Breast epithelium (tissue), 4 donors: ENCODE measurements at places on chromosomes 3 and 15. TPM values are rescaled to one million over a fixed set of nuclear protein-coding genes. Genes with fewer than 3 reads are reported as not detected.
A peak's percentile ranks its signal among the peaks of the same experiment; 100 is the strongest.

DNA sequence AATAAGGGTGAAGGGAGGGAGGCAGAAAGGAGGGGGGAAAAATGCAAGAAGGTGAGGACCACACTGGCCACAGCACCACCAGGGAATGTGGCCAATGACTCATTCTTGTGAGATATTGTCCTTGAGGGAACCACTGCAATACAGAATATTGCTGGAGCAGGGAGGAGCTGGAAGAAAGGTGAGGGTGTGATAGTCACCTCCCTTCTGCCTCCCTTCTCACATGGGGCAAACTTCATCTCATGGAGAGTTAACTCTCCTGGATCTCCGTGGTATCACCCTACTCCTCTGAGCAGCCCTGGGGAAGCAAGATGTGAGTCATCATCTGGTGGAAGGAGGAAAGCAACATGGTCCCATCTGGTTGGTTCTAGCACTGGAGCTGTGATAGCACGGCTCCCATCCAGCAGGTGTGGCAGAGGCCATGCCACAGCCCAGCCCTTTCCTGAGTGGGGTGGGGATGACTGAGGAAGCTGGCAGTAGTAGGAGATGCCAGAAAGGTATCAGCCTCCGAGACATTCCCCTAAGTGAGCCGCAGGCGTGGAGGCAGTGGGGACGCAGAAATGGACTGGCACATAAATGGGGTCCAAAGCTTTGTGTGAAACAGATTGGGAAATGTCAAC, 115.9 kb upstream of the LPP start:
- H3K27ac ChIP-seq: peak overlapping the region; percentile 84
- no peak for DNase-seq
- H3K4me1 ChIP-seq: peaks cover 8% of the 10 kb centered on the region
- H3K4me3 ChIP-seq: no peak overlapping the region

- no peak overlapping the region for H3K27ac ChIP-seq
- H3K4me1 ChIP-seq: no peaks in the 10 kb centered on the region
- no peak for DNase-seq
- H3K27me3 ChIP-seq: no peaks in the 10 kb centered on the region
- no peak overlapping the region for H3K4me3 ChIP-seq
Measured at GRCh38 chr3:157594413-157594812, 91.2 kb upstream of the VEPH1 start.

DNA sequence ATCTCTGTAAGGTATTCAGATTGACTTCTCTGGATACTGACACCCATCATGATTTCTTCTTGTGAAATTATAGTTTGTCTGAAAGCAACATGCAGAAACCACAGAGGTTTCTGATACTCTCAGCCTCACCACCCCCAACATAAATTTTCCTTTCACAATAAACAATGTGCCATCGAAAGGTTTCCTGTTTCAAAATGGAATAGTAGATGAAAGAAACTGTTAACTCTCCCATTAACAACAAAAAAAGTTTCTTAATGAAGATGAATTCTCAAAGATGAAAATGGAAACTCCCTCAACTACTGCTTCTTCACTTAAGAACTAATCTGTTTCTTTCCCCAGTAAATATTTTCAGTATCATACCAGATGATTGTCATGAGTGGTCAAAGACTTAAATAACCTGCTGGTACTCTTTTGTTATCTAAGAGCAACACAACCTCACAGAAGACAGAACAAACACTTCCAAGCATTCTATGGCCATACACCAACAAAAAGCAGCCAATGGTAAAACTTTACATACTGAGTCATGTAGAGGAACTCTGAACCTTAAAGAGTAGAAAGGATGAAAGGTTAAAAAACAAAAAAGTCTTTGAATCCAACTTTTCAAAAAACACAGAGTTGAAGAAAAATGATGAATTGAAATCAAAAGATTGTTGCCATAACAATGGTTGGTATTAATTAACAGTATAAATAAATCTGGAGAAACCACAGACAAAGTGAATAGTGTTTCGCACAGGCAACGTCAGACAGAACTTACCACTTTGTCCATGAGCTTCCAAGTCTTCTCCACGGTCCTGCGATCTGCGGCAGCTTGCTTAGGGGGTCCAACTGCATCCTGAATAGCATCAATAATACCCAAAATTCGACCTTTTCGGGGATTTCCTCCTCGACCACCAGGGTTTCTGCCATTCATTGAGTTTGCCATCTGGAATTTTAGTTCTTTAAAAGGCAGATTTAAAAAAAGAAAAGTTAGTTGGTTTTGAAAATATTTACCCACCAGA, 1.9 kb downstream of the CBLB start:
- H3K27ac ChIP-seq: peak overlapping the region; percentile 97
- no peaks in the 10 kb centered on the region for H3K27me3 ChIP-seq
- H3K4me3 ChIP-seq: peak overlapping the region; percentile 83
- no peak for DNase-seq

EFCC1 gene
- 3.9 TPM for total RNA-seq

PLSCR5 gene
- not detected for total RNA-seq

SH2D7 gene
- not detected for total RNA-seq

CX3CR1 gene
- 1.3 TPM for total RNA-seq

DNA sequence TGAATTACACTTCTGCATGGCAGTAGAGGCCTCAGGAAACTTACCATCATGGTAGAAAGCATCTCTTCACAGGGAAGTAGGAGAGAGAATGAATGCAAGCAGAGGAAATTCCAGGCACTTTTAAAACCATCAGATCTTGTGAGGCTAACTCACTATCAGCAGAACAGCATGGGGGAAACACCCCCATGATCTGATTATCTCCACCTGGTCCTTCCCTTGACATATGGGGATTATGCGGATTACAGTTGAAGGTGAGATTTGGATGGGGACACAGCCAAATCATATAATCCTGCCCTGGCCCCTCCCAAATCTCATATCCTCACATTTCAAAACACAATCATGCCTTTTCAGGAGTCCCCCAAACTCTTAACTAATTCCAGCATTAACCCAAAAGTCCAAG, 691.1 kb downstream of the SI start:
- no peak overlapping the region for H3K4me3 ChIP-seq
- H3K4me1 ChIP-seq: no peaks in the 10 kb centered on the region
- DNase-seq: no peak
- no peak overlapping the region for H3K27ac ChIP-seq
- no peaks in the 10 kb centered on the region for H3K27me3 ChIP-seq

DNA sequence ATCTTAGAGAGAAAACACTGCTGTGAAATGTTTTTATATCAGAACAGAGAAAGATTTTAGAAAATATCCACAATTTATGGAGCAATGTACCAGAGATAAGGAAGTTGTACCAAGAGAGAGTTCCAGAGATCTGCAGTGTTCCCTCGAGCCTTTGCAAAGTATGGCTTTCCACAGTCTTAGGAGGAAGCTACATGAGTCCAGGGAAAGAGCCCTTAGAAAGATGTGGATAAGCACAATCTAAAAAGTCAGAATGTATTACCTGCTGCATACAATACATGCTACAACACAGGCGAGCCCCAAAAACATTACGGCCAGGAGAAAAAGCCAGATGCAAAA, 56.4 kb downstream of the ZNF860 start:
- H3K4me3 ChIP-seq: no peak overlapping the region
- no peaks in the 10 kb centered on the region for H3K27me3 ChIP-seq
- H3K27ac ChIP-seq: no peak overlapping the region
- DNase-seq: no peak
- H3K4me1 ChIP-seq: no peaks in the 10 kb centered on the region

PLCB2 gene
- total RNA-seq: 13.6 TPM

DNA sequence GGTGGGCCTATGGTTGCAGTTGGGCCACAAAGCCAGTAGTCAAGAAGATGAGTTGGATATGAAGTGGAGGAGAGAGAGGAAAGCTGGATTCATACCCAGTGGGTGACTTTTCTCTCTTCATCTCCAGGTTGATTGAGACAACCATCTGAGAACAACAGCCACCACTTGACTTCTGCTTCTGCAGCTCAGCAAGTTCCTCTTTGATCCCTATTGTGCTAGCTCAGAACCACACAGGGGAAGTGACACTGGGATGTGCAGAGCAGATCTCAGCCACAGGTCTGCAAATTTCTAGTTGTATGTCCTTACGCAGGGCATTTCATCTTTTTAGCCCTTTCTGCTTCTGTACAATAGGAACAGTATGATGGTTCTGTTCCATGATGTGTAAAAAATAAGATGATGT, 459.2 kb upstream of the ARRDC4 start:
- DNase-seq: no peak
- H3K27ac ChIP-seq: no peak overlapping the region
- H3K4me1 ChIP-seq: no peaks in the 10 kb centered on the region
- no peaks in the 10 kb centered on the region for H3K27me3 ChIP-seq
- H3K4me3 ChIP-seq: no peak overlapping the region

DNA sequence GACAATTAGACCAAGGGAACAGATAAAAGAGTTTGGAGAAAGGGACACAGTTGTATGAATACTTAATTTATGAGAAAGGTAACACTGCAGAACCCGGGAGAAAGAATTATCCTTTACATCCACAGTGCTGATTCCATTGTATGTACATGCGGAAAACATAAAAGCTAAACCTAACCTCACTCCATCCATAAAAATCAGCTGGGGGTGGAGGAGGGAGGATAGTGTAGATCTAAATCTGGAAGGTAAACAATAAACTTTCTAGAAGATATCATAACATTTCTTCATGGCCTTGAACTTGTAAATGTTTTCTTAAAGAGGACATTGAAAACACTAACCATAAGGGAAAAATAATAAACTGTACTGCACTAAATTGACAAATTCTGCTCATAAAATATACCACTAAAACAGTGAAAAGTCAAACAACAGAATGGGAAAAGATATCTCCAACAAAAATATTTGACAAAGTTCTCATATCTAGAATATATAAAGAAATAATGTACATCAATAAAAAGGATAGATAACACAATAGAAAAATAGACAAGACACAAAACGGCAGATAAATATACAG, 220.5 kb downstream of the DPH6 start:
- no peak overlapping the region for H3K4me3 ChIP-seq
- H3K4me1 ChIP-seq: no peaks in the 10 kb centered on the region
- no peaks in the 10 kb centered on the region for H3K36me3 ChIP-seq

CAPN3 gene
- 27.1 TPM for total RNA-seq

GRCh38 chr3:10722911-10723310, 93.1 kb upstream of the SLC6A11 start:
- H3K27me3 ChIP-seq: peaks cover 10% of the 10 kb centered on the region
- no peaks in the 10 kb centered on the region for H3K36me3 ChIP-seq
- no peaks in the 10 kb centered on the region for H3K4me1 ChIP-seq
- no peak overlapping the region for H3K4me3 ChIP-seq

DNA sequence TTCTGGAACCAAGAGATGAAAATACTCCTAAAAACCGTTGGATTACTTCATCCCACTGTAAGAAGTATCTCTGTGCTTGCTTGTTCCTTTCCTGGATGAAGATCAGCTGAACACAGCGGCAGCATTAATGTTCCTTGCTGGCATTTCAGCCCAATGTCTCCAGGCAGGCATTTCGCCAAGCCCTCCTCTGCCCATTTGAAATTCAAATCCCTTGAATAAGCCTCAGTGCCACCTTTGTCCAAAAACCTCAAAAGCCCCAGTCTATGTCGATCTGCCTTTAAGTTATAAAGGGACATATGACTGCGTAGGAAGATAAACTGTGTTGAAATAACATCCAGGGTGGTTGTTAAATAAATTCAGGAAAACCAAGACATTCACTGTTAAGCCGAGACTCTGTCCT, 156.8 kb upstream of the PDZRN3 start:
- no peaks in the 10 kb centered on the region for H3K27me3 ChIP-seq
- peak overlapping the region; percentile 14 for H3K27ac ChIP-seq
- H3K4me3 ChIP-seq: peak overlapping the region; percentile 12
- H3K4me1 ChIP-seq: no peaks in the 10 kb centered on the region
- peak; percentile 23 for DNase-seq

RBMS3 gene
- total RNA-seq: 103 TPM

GRCh38 chr15:89486726-89487050, 9.7 kb downstream of the RHCG start:
- H3K4me3 ChIP-seq: no peak overlapping the region
- no peak for DNase-seq
- no peaks in the 10 kb centered on the region for H3K4me1 ChIP-seq
- no peaks in the 10 kb centered on the region for H3K36me3 ChIP-seq
- H3K27me3 ChIP-seq: no peaks in the 10 kb centered on the region

DNA sequence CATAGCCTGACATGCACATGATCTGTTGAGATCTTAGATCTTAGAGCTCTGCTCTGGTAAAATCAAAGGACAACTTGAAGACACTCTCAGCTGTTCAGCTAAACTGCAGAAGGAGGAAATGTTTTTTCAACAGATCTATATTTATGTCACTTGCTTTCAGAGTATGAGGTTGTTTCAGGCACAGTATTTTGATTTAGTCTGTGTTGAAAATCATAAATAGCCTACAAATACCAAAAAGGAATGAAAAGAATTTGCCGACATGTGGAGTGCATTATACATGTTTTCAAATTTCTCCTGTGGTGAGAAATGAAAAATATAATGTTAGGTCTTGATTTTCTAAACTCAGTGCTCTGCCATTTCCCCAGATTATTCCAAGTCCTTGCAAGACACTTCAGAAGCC, 1118.4 kb downstream of the TBL1XR1 start:
- no peaks in the 10 kb centered on the region for H3K27me3 ChIP-seq
- no peaks in the 10 kb centered on the region for H3K4me1 ChIP-seq
- no peak for DNase-seq

DNA sequence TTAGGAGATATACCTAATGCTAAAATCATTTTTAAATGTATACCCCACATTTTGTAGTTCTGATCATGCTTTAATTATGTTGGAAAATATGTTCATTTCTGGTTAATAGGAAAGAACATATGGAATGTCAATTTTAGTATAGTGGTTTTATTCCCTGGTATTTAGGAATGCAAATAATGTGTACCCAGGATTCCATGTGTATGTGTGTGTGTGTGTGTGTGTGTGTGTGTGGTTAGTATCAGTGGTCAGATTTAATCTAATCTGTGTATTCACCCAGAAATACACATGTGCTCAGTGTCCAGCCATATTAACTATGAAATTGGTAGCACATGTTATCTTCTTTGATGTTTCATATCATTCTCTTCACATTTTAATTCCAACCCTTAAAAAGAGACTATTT, 233.5 kb upstream of the DCBLD2 start:
- no peaks in the 10 kb centered on the region for H3K36me3 ChIP-seq
- no peak for DNase-seq
- no peak overlapping the region for H3K4me3 ChIP-seq
- H3K4me1 ChIP-seq: no peaks in the 10 kb centered on the region
- no peaks in the 10 kb centered on the region for H3K27me3 ChIP-seq

DNA sequence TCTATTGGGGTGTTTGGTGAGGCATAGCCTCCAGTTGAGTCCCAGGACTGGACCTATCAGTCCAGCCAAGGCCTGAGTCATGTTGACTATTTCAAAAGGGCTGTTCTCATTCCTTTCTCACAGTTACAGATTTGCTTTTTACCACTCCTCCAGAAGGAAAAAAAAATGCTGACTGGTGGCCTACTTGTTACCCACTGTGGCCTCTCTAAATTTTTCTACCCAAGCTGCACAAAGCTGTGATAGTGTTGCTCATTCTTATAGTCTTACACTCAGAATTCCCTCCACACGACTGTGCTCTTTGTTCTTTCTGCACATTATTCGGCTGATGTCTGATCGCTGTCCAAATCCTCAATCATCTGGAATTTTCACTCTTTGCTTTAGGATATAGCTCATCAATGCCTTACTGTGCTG, 1142.2 kb downstream of the IGSF11 start:
- no peak for DNase-seq
- no peaks in the 10 kb centered on the region for H3K27me3 ChIP-seq
- H3K36me3 ChIP-seq: no peaks in the 10 kb centered on the region
- H3K4me3 ChIP-seq: no peak overlapping the region
- H3K27ac ChIP-seq: no peak overlapping the region
